ENCODE measurements at places on chromosomes 7 and 10.

DNA sequence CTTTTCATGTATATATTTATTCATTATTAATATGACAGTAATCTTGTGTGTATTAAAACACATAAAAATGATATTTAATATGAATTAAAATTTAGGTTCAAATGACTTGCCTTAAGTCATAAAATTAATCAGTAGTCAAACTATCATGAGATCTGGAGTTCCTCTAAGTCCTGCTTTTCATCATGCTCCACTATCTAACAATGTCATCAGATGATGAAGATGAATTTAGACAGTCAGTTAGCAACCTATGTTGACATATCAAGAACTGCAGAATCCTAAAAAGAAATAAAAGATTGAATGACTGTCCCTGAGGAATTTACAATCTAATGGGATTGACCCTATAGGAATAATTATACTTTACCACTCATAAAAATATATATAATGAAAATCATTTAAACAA is 7.1 kb downstream of the CABCOCO1 start:
- DNase-seq = no peak

GRCh38 chr10:118926903-118927302 is 102.6 kb upstream of the NANOS1 start:
- DNase-seq = no peak

GRCh38 chr10:61895898-61896600 is 5.5 kb upstream of the ARID5B start:
- no peak for DNase-seq

- no peak for DNase-seq
Observed at GRCh38 chr7:116726713-116727431, 54.9 kb downstream of the MET start.
